ENCODE measurements at places on chromosomes 4 and X.

GRCh38 chr4:147247579-147247978, 233.3 kb upstream of the EDNRA start:
- no peak for DNase-seq

DNA sequence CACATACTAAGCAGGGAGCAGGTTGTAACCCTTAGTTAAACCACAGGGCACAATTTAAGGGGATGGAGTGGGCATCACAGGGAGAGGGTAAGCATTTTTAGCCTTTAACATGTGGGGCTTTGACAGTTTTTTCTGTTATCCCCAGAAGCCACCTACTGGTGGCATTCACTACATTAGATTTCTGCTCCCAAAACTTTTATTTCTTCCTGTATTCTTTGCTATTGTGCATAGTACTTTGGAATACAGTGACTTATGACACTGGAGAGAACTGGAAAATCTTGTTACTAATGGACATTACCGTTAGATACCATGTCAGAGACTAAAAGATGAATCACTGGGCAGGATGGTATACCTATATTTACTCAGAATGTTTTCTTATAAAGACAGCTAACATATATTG, 7.3 kb downstream of the TRIM75 start:
- DNase-seq: no peak

GRCh38 chr4:187139141-187139540, 415.5 kb upstream of the FAT1 start:
- no peak for DNase-seq

GRCh38 chr4:68167166-68167565, 37.5 kb upstream of the TMPRSS11F start:
- DNase-seq: no peak

- no peak for DNase-seq
Observed at GRCh38 chr4:6728320-6729029, 12.5 kb downstream of the BLOC1S4 start.

DNA sequence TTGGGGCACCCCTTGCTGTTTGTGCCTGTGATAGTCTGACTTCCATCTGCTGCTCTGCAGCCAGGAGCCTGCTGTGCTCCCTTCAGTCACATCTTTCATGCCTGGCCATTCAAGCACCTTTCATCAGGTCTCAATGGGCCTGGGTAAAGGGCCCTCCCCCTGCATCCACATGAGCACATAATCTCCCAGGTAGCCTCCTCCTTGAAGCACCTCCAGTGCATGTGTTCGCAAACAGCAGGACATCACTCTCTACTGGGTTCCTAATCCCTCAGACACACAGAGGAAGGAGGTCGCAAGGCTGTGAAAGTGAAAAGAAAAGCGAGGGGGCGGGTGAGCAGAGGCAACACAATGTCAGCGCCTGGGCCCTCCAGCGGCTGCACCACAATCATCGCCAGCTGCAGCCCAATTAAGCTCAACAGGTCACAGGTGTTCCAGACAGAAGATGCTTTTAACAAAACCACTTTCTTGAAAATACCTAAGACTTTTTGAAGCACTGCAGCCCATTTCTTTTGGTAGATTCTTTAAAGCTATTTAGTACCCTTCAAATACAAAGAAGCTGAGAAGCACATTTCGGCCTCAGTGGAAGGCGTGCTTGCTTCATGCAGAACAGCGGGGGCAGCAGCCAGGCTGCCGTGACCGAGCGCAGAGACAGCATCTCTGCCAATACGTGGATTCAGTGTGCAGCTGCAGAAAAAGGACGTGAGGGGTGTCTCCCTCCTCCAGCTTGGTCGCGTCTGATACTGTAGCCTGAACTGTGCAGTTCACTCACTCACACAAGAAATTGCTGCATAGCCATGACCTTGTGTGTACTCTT, 92.2 kb upstream of the SPRY1 start:
- DNase-seq: no peak

DNA sequence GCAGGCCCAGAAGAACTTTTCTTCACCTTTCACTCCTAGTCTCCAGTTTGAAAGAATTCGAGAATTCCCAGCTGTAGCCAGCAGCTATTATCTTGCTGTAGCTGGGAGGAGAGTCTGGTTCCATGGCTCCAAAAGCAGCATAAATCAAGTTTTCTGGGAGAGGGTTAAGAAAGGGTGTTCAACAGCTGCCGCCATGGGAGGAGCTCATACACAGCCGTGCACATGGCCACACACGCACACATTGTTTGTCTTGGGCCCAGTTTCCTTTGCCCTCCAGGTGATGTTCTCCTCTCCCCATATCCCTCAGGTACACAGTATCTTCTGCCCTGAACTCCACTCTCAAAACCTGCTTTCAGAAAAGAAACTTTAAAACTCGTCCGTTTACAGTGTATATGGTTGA, 4.1 kb upstream of the GPC3 start:
- no peak for DNase-seq

- DNase-seq: no peak
Observed at GRCh38 chr4:6571608-6572007, 3.4 kb upstream of the MAN2B2 start.

- no peak for DNase-seq
Observed at GRCh38 chr4:36568575-36568974, 287.2 kb downstream of the DTHD1 start.

- no peak for DNase-seq
Observed at GRCh38 chr4:41256131-41256739, 493 bp upstream of the UCHL1 start.

- no peak for DNase-seq
Observed at GRCh38 chr4:175443547-175443946, 368.5 kb downstream of the GPM6A start.

DNA sequence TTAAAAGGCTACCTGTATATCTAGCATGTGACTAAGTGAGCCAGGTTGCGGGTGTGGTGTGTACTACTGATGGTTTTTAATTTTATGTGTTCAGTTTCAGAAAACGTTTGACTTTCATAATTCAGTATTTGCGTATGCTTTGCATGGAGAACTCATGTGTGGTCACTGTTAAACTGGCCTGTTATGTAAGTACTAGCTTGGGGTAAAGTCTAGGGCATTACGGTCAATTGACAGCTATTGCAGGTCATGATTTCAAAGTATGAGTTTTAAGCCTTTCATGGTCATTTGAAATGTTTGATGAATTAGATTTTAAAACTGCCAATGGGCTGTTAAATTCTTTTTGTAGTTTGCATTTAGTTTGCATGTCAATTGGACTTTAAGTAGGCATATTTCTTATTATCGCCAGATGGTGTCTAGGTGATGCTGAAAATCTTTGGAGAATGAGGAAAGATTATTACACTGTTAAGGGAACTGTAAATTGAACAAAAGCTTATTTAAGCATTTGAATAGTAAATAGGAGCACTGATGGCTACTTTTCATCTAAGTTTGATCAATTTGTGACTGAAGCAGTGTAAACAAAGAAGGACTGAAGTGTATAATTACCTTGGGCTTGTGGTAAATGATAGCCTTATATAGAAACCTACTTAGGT, 563.4 kb downstream of the DACH2 start:
- no peak for DNase-seq

GRCh38 chr4:152778656-152779512, 646 bp downstream of the TIGD4 start:
- no peak for DNase-seq

GRCh38 chr4:5211282-5211839, 160.1 kb downstream of the STK32B start:
- DNase-seq: no peak

DNA sequence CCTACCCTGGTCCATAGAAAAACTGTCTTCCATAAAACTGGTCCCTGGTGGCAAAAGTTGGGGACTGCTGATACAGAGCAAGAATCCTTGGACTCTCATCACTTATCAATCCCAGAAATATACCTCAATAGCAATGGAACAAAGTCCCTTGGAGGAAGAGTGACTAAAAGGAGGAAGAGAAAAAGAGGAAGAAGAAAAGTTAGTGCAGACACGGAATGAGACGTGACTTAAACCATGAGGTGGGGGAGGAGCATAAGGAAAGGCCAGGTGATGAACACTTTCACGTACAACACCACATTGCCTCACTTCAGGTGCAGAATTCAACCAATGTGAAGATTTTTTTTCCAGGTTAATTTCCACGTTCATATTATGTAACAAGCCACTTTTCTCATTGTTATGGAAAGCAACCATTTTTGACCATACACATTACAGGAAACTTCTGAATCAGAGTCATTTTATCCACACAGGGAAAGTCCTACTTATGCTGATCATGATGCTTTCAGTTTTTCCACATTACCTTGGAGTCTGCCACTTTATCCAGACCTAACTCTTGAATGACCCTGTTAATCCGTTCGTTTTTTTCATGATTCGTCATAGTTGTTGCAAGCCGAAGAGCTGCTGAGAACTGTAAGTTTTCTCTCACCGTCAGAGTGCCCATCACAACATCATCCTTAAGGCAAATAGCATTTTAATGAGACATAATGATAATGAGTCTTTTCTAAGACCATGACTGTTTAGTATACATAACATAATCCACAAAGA, 27.7 kb downstream of the ABCG2 start:
- no peak for DNase-seq

GRCh38 chrX:47605024-47605423, 14.6 kb downstream of the SYN1 start:
- no peak for DNase-seq

- DNase-seq: no peak
Observed at GRCh38 chr4:180808862-180809261, 1434.3 kb upstream of the TENM3 start.

GRCh38 chr4:142565771-142566170, 280.3 kb downstream of the INPP4B start:
- no peak for DNase-seq

DNA sequence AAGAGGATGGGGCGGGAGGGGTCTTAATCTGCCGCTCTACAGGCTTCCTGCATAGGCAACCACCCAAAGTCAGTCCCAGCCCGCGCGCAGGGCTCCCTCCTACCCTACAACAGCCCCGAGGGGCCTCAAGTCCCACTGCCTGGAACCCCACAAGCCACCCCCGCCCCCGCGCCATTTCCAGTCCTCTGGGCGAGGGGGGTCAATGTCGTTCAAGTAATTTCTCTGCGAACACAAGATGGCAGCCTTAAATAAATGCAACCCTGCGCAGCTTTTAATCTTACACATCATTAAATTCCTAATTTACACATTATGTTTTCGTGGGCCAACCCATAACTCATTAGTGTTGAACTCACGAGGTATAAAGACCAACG, 92.9 kb downstream of the BCOR start:
- DNase-seq: no peak

GRCh38 chr4:33802578-33802977, 2441.7 kb downstream of the ARAP2 start:
- DNase-seq: no peak

DNA sequence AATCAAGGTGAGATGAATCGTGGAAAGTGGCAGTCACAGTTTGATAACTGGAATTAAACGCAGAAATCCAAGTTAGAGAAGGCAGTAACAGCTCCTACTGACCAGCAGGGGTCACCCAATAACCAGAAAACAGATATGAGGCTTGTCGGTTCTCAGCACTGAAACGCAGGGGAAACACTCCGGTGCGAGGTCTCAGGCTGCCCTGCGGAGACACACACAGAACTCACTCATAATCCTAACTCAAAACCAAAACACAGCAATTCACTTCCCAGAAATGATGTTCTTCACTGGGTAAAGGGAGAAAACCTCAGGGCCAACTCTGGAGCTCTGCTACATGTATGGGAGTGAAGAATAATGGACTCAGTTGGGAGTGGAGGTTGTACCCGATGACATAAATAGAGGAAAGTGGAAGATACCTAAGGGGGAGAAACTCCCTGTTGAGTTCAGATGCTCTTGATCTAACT, 384.4 kb downstream of the RAPGEF2 start:
- no peak for DNase-seq

DNA sequence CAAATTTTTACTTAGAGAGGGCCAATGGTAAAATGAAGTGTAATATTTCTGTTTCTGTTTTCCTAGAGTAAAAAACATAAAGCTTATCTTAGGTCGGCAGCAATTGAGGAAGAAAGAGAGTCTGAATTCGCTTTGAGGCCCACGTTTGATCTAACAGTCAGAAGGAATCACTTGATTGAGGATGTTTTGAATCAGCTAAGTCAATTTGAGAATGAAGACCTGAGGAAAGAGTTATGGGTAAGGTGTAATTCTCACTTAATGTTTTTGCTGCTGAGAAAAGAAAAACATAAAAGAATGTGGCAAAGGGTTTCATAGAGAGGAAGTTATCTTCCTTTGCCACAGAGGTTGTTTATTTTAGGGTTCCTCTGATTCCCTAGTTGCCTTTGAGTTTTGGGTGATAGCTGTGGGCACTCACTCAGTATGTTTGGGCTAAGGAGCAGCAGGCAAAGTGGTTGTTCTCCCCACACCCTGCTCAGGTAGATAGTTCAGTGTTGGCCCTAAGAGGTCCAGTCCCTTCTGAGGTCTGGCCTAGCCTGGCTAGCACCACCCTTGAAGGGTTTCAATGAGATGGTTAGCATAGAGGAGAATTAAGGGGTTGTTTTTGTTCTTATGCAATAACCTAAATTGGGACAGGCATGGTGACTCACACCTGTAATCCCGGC, 32.3 kb downstream of the HERC5 start:
- DNase-seq: no peak

DNA sequence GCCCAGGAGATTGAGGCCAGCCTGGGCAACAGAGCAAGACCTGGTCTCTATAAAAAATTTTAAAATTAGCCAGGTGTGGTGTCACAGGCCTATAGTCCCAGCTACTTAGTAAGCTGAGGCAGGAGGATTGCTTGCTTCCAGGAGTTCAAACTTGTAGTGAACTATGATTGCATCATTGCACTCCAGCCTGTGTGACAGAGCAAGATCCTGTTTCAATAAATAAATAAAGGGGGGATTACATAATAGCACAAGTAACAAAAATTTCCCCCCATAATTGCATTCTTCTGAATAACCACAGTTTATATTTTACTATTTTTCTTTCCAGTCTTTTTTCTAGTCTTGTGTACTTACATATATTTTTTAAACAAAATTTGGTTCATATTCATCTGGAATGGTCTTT, 135.6 kb downstream of the CHIC2 start:
- no peak for DNase-seq

DNA sequence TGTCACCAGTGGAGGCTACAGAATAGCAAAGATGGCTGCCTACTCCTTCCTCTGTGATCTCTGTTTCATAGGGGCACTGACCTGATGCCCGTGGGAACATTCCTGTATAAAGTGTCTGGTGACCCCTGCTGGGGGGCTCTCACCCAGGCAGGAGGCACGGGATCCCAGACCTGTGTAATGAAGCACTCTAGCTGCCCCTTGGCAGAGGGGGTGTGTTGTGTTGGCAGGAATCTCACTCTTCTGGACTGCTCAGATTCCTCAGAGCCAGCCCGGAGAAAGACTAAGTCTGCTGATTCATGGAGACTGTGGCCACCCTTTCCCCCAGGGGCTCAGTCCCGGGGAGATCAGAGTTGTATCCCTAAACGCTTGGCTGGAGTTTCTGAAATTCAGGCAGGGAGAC, 648.3 kb downstream of the SPRY1 start:
- no peak for DNase-seq

- DNase-seq: no peak
Observed at GRCh38 chr4:127045861-127046260, 586.9 kb upstream of the INTU start.

GRCh38 chr4:185852961-185853360, 41.0 kb upstream of the SORBS2 start:
- DNase-seq: no peak

DNA sequence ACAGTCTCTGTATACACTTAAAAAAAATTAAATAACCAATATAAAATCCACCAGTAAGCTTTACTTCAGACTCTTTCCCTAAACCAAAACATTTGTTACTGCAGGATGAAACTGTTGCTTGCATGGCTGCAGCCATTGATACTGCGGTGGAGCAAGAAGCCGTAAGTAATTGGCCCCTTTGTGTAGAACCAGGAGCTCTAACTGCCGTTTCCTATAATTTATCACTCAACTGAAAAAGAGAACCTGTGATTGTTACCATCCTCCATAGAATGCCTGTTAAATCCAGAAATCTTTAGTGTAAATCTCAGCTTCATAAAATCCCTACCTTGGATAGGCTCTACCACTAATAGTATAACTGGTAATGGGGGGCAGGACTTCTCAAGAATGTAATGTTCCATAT, 62.6 kb downstream of the KIF4A start:
- DNase-seq: no peak

Data from sciatic nerve (tissue), 2 donors.